Kasumi-1 (cell line): ENCODE measurements at places on chromosomes 12 and 14.

DNA sequence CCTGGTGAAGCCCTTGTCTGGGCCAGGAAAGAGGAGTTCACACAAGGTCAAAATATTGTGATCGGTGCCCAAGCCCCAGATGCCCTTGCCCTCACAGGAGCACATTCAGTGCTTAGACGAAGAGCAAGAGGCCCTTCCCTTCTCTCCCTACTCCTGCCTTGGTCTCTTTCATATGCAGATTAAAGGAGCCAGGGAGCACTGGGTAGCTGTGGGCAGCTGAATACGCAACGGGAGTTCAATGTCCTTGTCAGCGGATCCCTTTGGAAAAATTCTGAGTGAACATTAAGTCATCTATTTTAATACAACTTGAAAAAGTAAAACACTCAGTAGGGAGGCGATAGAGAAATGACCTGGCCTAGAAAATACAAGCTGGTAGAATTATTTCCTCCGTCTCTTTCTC lies 1489.4 kb downstream of the AACS start:
- no peak for DNase-seq

GRCh38 chr14:51540364-51540763 lies 111.3 kb upstream of the FRMD6 start:
- no peak for DNase-seq

DNA sequence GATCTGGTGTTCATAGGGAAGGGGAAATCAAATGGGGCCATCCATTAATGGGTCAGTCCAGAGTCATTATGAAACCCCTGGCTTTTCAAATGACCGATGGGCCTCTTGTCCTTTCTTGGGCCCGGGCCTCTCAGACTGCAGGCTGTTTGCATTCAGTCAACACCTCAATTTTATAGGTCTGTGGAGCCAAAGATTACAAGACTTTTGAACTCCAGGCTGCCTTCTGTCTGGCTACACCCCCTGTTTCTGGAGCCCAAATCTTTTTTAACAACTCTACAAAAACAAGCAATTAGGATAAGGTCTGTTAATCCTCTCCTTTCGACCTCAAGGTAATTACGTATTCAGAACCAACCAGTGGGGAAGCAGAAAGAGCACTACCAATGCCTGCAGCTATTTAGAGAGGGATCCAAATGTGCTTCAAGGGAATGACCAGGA lies 35.6 kb downstream of the DUSP6 start:
- DNase-seq: no peak

GRCh38 chr12:109595321-109595902 lies 21.8 kb downstream of the MVK start:
- peak; percentile 76 for DNase-seq

GRCh38 chr12:124713436-124714082 lies 146.1 kb upstream of the NCOR2 start:
- DNase-seq: peak; percentile 67

GRCh38 chr14:21496453-21496852 lies 14.7 kb downstream of the METTL3 start:
- no peak for DNase-seq

GRCh38 chr12:102638777-102639176 lies 158.4 kb upstream of the IGF1 start:
- DNase-seq: no peak

DNA sequence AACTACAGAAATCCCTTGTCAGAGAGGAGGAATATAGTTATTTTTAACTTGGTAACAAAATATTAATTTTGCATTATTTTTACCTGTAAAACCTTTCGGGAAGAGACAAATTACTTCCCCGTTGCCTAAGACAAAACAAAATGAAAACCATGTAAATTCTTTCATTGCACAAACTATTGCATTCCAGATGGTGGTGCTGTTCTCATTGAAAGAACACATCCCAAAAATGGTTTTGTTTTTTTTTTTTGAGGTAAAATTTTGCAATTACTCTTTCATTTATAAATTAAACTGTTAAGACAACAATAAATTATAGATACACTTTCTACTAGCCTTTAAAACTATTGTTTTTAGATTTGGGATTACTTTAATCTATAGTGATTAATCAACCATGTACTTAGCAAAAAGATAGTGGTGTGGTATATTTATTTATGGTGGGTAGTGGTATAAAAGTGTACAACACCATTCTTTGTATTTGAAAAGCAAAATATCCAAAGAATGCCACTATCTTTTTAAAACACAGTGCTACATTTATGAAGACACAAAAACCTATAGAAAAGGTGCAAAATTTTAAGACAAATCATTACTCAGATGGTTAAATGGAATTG lies 115.5 kb downstream of the SLC38A1 start:
- peak; percentile 58 for DNase-seq

GRCh38 chr14:81565441-81566290 lies 32.0 kb upstream of the SEL1L start:
- DNase-seq: peak; percentile 59

GRCh38 chr14:28756884-28757570 lies 9.6 kb upstream of the FOXG1 start:
- peak; percentile 51 for DNase-seq

GRCh38 chr12:5269846-5270245 lies 162.1 kb upstream of the NTF3 start:
- no peak for DNase-seq

- DNase-seq: peak; percentile 63
Measured at GRCh38 chr12:91577586-91578539, 395.2 kb upstream of the DCN start.

DNA sequence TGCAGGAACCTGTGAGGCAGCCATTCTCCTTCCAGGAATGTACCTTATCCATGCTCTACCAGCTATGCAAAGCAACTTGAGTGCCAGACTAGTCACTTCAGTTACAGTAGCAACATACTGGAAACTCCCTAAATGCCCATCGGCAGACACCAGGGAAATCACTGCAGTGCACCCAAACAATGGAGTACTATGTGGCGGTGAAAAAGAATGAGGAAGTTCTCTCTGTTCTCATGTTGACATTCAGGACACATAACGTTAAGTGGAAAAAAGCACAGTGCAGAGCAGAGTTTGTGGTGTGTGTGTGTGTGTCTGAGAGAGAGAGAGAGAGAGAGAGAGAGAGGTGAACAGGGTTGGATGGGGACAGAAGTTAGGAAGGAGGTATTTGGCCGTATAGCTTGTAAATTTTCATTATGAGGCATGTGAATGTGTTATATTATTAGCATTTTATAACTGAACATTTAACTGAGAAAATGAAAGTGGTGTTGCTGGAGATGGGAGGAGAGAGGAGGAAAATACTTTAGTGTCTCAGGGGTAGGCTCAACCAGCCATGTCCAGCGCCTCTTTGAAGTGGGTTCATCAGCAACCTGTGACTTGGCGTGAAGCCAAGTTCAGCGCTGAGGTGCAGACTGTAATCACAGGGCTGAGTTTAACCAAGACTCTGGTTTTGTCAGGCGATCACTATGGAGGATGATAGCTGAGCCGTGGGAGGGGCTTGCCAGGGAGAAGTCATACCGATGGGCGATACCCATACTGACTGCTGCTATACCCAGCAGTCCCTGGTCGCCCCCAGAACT lies 17.3 kb downstream of the TNFAIP2 start:
- DNase-seq: no peak

DNA sequence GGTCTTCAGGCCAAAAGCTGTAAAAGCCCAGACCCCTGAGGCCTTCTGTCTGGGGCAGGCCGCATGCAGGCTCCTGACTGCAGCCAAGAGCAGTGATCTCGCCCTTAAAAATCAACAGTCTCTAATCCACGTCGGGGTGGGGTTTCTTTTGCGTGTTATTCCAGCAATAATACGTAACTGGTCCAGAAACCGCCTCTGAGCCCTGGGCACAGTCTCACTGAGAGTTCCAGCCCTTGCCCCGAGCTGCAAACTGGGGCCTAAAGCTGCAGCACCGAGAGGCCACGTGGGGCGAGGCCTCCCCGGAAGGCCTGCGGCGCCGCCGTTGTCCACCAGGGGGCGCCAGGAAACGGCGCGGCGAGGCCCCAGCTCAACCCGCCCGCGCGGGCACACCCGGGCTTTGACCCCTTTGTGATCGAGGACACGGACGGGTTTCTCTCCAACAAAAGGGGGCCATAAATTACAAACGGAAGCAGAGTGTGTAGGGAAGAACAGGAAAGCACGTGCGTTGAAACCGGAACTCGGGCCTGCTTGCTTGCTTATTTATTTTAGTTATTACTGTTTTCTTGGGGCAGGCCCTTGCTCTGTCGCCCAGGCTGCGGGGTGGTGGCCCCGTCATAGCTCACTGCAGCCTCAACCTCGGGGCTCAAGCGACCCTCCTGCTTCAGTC lies 87.2 kb downstream of the NINJ2 start:
- DNase-seq: peak; percentile 47

DNA sequence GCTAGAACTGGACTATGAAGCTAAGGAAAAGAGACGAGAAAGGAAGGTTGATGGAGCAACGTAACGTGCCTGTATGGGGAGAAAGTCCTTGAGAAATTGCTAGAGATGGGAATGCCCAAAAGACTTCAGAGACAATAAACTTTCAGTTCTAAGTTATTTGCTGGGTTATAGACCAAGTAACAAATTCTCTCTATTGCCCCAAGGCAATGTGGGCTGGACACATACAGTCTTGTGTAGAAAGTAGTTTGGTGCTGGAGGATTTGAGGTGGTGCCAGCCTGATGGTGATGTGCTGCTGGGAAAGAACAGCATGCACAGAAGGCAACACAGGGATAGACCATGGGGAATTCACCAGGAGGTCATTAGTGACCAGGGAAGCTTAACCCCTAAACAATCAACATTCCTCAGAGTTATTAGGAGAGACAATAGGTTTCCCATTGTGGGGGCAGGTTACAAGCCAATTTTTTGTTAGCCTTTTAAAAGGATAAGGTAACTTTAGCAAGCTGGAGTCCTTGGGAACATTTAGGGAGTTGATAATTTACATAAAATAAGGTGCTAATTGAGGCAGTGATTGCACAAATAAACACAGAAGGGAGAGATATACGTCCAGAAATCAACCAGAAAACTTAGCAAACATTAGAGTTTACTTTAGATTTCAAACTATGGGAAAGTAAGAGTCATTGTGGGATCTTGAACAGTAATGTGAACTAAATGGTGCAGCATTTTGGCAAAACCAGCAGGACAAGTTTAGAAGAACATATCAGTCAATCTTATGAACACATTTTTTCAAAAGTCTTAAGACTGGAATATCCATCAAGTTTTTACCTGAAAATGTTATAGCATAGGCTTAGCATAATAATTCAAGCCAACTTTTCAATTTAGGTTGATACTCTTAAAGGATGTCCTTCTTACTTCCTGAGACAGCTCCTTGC lies 61.4 kb downstream of the LMNTD1 start:
- DNase-seq: no peak

GRCh38 chr12:73083736-73084135 lies 811.6 kb downstream of the TRHDE start:
- no peak for DNase-seq

- peak; percentile 6 for DNase-seq
Measured at GRCh38 chr12:104823985-104824461, 134.1 kb downstream of the SLC41A2 start.

DNA sequence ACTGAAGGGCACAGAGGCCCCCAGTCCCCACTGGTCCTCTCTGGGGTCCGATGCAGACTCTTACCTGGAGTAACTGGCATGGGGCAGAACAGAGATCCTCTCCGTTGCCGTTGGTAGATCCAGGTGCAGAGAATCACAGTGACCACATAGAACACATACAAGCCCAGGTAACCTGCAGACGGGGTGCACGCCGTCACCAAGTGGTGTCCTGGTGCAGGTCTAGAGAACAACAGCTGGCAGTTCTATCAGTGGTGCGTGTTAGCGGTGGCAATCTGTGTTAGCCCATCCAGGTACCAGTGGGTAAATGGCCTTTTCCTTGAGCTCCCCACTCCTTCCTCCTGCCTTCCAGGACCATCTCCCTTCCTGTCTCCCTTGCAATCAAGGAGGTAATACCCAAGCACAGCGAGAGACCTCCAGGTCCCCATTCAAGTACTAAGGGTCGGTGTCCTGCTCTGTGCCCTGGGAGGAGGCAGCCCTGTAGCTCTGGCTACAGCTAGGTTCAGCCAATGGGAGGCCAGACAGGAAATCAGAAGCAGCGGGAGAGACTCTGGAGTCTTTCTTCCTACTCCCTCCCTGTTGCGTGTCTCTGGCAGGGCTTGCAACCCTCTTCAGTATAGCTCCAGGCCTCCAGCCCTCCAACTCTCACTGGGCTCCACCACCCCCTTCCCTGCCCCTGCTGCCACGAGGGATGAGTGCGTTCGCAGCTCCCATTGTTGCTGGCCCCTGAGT lies 15.8 kb downstream of the SLC8B1 start:
- no peak for DNase-seq

GRCh38 chr14:32531942-32532515 lies 202.9 kb downstream of the AKAP6 start:
- DNase-seq: no peak

GRCh38 chr12:46916796-46917419 lies 91.1 kb upstream of the SLC38A4 start:
- DNase-seq: no peak

- DNase-seq: no peak
Measured at GRCh38 chr12:21940549-21941505, at the start of gene ABCC9. Gene ABCC9 (minus strand): TSS chr12:21941426. CDS start chr12:21936674, 4,752 bp downstream.

GRCh38 chr14:33081259-33081658 lies 142.6 kb downstream of the NPAS3 start:
- DNase-seq: no peak

- no peak for DNase-seq
Measured at GRCh38 chr14:75013290-75013689, 10.6 kb downstream of the EIF2B2 start.
